ENCODE measurements at places on chromosomes 5 and 9.
A peak's percentile ranks its signal among the peaks of the same experiment; 100 is the strongest.

DNA sequence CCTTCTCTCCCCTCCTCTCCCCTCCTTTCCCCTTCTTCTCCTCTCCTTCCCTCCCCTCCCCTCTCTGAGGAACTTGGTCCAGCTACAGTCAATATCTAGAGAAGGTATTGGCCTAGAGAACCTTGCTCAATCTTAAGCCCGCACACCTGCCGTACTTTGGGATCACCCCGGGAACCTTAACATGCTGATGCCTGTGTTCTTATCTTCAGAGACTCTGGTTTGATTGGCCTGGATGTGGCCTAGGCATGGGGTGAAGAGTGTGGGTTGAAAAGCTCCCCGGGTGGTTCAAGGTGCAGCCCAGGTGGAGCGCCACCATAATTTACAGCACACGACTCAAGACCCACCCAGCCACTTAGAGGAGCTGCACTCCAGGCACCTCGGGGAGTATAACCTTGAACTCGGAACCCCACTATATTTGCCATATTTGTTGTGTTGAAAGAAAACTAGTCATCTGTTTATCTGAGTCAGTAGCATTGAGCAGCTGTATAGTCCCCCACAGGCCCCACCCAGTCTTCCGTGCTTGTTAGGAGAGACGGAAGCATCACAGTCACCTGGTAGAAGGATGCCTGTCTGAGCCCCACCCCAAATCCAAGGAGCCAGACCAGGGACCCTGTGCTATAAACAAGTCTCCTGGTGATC, 14.4 kb upstream of the PHF19 start:
- peak; percentile 29 for DNase-seq

GRCh38 chr9:125407974-125408900, 146.6 kb downstream of the GAPVD1 start:
- peak; percentile 90 for DNase-seq

- DNase-seq = no peak
Measured at GRCh38 chr9:99682870-99683269, 138.8 kb upstream of the NR4A3 start.

DNA sequence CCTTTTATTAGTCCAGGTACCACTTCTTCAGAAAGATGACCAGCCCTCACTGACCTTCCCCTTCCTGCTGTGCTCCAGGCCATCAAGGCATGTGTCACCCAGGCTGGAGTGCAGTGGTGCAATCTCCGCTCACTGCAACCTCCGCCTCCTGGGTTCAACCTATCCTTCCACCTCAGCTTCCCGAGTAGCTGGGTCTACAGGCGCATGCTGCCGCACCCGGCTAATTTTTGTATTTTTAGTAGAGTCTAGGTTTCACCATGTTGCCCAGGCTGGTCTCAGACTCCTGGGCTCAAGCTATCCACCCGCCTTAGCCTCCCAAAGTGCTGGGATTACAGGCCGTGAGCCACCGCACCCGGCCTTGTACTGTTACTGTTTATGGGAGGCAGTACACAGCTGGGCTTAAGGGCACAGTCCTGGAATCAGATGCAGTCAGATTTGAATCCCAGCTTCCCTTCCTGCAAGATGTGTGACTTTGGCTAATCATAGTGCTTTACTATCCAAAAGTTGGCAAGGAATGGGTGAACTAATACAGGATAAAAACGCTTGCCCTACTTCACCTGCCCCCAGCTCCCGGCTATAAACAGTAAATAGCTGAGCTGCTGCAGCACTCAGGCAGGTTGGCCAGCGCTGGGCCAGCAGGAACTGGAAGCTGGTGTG, 483 bp upstream of the EIF4EBP3 start:
- no peak for DNase-seq

GRCh38 chr9:127612939-127613582, 984 bp downstream of the STXBP1 start:
- peak; percentile 82 for DNase-seq

DNA sequence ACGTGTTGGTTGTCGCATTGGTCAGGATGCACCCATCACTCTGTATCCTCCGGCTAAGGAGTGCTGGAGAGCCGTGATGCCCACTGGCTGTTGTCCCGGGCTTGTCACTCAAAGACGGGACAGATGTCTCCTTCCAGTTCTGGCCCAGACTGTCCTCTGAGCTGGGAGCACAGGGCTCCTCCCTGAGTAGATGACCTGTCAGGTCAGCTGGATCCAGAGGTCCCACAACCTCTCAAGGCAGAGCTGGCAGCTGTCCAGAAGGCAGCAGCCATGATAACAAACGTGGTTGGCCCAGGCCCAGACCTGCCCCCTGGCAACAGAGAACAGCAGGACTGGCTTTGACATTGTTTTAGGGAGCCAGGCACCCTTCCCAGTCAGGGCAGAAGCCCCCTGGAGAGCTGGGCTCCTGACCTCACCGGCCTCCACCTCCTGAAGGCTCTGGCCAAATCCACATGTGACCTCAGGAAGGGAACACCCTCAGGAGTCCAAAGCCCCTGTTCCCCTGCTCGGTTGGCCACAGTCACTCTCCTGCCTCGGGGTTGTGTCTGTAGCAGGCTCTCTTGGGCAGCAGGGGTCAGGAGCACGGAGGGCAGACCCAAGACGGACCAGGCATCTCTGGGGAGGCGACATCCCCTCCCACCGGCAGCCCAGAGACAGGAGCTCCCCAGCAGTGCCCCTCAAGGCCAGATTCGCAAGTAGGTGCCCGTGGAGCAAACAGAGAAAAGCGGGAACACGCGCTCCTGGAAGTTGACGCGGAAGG, 10.3 kb downstream of the TRIM7 start:
- no peak for DNase-seq

DNA sequence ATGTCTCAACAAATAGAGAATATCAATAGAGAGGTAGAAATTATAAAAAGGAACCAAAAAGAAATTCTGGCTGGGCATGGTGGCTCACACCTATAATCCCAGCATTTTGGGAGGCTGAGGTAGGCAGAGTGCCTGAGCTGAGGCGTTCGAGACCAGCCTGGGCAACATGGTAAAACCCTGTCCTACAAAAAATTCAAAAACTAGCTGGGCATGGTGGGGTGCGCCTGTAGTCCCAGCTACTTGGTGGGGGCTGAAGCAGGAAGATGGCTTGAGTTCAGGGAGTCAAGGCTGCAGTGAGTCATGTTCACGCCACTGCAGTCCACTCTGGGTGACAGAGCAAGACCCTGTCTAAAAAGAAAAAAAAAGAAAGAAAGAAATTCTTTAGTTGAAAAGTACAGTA, 24.9 kb downstream of the IPPK start:
- no peak for DNase-seq

- no peak for DNase-seq
Measured at GRCh38 chr9:29802454-29802853, 2229.2 kb upstream of the C9orf72 start.

GRCh38 chr5:116371935-116372334, 202.7 kb downstream of the SEMA6A start:
- no peak for DNase-seq

GRCh38 chr9:88658311-88658822, 123.4 kb downstream of the NXNL2 start:
- peak; percentile 52 for DNase-seq

GRCh38 chr5:83095163-83095956, 18.0 kb downstream of the XRCC4 start:
- no peak for DNase-seq

- no peak for DNase-seq
Measured at GRCh38 chr5:83036991-83037575, 40.1 kb downstream of the TMEM167A start.

GRCh38 chr5:126497506-126497905, 74.3 kb downstream of the GRAMD2B start:
- DNase-seq = no peak

DNA sequence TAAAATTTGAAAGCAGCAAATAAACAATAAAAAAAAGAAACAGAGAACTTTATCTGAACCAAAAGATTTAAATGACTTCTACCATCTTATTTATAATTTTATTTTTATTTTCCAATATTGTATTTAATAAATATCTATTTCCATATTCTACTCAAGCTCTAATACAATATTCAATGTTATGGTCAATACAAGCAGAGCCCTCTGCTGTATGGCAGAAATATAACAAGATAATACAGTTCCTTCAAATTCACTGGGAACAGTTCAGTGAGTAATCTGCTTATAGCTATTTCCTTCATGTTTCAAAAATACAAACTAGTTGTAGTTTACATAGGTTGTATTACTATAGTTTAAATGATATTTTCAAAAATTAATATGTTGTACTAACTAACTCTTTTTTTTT, 332.7 kb downstream of the PRDM9 start:
- DNase-seq = no peak

GRCh38 chr5:65423623-65424022, 58.1 kb downstream of the ADAMTS6 start:
- no peak for DNase-seq

DNA sequence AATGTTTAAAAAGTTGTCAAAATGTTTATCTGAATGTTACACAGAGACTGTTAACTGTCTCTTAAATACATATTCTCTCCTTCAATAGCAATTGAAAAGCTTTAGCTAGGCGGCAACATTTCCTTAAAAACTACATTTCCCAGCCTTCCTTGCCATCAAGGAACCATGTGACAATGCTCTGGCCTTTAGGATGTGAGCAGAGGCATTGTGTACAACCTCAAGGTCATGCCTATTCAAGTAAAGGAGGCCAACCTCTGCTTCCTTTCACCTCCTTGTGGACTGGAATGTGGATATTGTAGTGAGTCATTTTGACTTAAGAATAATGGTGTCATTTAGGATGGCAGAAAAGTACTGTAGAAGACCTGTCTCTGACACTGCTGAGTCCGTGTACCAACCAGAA, 23.7 kb upstream of the MROH2B start:
- DNase-seq = no peak

DNA sequence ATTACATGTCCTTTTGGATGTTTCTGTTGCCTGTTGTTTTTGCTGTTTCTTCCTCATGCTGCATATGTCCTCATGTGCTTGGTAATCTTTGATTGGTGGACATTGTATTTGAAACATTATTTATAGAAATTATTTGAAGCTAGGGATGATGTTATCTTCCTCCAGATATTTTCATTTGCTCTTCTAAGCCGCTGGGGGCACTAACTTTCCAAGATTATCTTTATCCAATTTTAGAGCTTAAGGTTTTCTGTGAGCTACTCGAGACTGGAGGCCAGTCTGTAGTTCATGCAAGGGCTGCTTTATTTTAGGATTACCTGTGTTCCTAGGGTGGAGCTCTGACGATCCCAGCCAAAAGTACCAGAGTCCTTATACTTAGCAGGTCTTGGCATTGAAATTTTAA, 40.9 kb downstream of the STX17 start:
- DNase-seq = no peak

DNA sequence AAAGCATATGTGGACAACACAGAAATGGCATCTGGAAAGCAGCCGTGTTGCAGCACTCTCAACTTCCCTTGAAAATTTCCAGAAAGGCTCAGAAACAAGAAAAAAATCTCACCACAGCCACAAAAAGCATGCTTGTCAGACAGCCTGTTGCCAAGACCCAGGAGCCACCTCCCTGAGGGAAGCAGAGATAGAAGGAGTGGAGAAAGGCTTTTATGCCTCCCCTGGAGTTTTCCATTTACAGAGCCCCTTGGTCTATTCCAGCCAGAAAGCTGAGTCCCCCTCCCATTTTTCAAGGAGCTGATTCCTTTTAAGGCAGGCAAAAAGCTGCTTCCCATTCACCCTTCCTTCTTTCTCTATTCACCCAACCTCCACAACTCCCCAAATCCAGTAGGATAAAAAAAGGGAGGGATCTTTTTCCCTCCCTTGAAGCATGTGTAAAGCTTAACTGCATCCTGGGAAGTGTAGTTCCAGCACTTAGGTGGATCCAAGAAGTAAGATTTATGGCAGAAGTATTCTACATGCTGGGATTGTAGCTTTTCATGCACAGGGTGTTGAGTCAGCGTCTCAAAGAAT, 37.1 kb upstream of the PALM2AKAP2 start:
- DNase-seq = no peak

DNA sequence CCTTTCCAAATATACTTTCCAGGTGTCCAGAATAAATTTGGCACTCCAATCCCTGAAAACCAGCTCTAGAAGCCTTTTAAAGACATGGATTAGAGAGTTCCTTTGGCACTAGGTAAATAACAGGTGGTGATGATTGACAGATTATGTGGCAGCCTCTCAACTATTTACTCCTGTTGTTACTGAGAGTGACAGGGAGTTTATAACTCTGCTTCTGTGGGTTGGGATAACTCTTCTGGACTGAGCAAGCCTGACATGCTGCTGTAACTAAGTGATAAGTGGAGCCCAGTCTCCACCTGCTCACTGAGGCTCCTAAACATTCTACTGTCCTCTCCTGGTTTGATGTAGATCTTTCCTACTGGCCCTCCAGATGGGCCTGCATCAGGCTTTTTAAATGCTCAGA, 693.2 kb upstream of the FTMT start:
- DNase-seq = no peak

DNA sequence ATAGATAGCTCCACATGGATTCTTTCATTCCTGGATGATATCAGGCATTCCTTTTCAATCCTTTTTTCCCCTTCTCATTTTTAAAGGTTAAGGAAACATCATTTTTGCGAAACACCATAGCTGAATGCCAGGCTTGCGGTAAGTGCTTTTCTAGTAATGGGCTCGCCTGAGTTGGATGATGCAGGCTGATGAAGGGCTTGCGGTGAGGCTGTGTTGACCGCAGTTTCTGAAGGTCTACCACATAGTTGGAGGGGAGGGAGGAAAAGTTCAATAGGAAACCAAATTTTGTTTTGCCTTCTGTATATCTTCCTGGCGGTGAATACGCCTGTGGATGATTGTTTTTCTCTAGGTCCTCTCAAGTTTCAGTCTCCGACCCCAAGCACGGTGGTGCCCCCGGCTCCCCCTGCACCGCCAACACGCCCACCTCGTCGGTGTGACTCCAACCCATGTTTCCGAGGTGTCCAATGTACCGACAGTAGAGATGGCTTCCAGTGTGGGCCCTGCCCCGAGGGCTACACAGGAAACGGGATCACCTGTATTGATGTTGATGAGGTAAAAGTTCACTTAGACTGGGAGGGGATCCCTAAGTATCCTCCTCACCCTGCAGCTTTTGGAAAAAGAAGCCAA, 24.3 kb downstream of the THBS4 start:
- DNase-seq = no peak

GRCh38 chr9:6484210-6484609, 71.2 kb downstream of the UHRF2 start:
- DNase-seq = no peak

- DNase-seq = peak; percentile 26
Measured at GRCh38 chr9:91541734-91542133, 118.1 kb upstream of the NFIL3 start.

DNA sequence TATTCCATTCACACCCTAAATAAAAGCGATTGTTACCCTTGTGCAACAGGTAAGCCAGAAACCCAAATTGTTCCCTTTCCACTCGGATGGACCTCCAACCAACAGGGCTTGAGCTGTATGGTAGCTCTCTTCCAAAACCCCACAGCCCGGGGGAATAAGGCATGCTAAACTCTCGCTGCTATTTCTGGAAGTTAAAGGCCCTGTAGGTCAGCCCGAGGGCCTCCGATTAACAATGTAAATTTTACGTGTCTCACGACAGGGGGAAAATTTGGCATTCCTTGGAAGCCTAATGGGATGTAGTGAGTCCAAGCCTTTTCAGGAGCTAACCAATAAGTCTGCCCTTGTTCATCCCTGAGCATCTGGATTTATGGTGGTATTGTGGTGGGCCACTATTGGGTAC, 26.0 kb downstream of the CNOT8 start:
- DNase-seq = no peak

Measured in Daoy (cell line).